ENCODE measurements at places on chromosomes 6 and 20.

DNA sequence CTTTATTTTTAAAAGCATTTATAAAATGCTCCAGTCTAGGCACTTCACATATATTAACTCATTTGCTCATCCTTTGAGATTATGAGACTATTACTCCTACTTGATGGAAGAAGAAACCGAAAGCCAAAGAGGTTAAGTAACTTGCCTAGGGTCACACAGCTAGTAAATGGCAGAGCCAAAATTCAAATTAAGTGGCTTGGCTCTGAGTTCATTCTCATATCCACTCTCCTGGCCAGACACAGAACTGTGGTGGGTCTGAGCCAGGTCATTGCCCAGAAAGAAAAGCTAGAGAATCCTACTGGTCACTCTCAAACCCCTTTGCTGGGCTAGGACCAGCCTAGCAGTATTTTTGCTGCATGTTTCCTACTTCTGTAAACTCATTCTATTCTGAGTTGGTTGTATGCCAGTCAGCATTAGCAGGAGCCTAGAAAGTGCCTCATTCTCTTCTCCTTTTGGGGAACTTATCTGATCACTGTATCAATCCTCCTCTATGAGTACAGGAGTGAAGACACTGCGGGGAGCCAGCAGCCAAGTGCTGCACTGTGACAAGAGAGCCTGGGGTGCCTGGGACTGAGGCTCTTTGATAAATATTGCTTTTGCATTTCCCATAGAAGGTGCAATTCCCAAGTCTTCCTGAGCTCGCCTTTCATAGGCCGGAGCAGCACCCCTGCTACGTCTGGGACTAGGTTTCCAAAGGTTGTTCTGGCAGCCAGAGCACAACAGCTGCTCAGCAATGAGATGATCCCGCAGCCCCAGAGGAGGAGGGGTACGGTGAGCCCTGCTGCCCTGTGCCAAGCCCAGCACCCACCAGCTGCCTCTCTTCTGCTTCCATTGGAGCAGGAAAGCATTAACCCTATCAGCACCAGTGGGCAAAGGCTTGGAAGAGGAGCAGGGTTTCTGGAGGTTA is 728.3 kb downstream of the MAFB start:
- DNase-seq: no peak

DNA sequence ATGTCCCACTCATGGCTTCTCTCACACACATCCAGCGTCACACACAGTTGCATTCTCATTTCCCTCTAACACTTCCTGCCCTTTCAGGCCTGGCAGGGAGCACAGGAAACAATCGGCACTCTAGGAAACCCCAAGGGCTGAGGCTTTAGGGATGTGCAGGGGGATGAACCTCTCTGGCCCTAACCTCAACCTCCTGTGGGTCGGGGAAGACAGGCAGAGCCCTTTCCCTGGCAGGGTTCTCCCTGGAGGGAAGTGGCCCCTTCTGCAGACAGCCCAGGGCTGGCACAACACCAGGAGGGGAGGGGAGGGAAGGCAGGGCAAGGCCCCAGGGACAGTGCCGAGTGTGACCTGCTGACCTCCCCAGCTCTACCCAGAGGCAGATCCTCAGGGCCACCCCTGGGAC is 2.7 kb downstream of the TEAD3 start:
- DNase-seq: peak; percentile 50

GRCh38 chr6:5366941-5367340 is 105.6 kb downstream of the FARS2 start:
- no peak for DNase-seq

DNA sequence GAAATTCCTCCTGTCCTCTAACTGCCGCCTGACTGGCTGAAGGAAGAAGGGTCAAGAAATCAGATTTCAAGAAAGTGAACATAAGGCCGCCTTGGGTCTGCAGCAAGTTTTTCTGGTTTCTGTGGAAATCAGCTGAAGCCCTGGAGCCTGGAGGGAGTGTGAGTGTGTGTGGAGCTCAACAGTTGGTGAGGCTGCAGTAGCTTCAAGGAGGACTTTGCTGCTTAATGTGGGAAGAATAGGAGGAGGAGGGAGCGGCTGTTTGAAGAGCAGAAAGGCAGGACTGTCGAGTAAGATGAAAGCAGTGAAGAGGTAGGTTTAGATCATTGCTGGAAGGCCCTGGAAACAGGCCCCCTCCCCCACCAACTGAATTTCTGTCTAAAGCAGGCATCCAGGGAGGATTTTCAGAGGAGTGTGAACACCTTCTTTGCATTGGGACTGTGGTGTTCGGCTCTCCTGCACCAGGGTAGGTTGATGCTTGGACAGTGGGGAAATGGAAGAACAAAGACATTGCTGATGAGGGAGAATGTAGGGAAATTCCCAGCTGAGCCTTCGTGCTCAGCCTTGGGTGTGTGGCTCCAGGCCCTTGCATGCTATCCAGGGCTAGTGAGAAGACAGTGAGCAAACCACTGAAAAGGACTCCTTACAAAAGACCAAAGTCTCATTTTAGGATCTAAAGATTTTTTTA is 79.5 kb upstream of the VSTM2L start:
- DNase-seq: no peak

GRCh38 chr20:34468951-34469350 is 47.3 kb upstream of the DYNLRB1 start:
- no peak for DNase-seq

GRCh38 chr20:45036044-45036755 is 64.7 kb downstream of the KCNS1 start:
- DNase-seq: no peak

DNA sequence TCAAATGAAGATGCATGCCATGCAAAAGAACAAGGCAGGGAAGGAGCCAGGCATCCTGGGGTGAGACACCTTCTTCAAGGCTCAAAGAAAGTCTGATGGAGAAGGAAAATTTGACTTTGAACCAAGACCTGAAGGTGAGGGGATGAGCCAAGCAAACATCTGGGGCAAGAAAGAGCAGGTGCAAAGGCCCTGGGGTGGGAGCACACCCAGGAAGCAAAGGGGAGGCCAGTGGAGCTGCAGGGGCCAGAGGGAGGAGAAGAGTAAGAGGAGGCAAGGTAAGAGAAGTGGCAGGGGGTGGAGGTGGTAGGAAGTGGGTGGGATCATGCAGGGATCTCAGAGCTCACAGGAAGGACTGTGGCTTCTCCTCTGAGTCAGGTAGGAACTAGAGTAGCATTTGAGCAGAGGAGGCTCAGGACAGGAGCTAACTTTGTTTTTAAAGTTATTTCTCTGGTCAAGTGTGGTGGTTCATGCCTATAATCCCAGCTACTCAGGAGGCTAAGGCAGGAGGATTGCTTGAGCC is 49.6 kb downstream of the SLC13A3 start:
- DNase-seq: no peak

GRCh38 chr6:109892451-109893435 is 85.4 kb upstream of the GPR6 start:
- no peak for DNase-seq

All from AML-193 (cell line).